ENCODE measurements at places on chromosomes 11 and 22.

DNA sequence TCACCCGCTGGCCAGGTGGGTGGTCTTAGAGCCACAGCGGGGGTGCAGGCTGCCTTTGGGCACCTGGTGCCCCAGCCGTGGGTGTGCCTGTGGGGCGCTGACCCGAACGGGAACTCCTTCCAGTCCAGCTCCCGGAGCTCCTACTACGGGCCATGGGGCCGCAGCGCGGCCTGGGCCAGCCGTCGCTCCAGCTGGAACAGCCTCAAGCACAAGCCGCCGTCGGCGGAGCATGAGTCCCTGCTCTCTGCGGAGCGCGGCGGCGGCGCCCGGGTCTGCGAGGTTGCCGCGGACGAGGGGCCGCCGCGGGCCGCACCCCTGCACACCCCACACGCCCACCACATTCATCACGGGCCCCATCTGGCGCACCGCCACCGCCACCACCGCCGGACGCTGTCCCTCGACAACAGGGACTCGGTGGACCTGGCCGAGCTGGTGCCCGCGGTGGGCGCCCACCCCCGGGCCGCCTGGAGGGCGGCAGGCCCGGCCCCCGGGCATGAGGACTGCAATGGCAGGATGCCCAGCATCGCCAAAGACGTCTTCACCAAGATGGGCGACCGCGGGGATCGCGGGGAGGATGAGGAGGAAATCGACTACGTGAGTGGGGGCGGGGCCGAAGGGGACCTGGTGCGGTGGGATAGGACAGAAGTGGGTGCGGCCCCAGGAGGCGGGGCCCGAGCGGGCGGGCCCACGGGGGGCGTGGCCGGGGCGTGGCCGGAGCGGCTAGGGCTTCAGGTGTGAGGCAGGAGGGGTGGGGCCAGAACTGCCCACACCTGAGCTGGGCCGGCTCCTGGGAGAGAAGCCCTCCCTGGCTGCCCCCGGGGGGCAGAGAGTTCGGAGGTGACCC, 91.5 kb downstream of the CACNA1I start:
- DNase-seq = no peak

GRCh38 chr11:126766440-126766839, 234.1 kb downstream of the KIRREL3 start:
- DNase-seq = no peak

GRCh38 chr11:22076271-22076930, 116.5 kb upstream of the ANO5 start:
- no peak for DNase-seq

DNA sequence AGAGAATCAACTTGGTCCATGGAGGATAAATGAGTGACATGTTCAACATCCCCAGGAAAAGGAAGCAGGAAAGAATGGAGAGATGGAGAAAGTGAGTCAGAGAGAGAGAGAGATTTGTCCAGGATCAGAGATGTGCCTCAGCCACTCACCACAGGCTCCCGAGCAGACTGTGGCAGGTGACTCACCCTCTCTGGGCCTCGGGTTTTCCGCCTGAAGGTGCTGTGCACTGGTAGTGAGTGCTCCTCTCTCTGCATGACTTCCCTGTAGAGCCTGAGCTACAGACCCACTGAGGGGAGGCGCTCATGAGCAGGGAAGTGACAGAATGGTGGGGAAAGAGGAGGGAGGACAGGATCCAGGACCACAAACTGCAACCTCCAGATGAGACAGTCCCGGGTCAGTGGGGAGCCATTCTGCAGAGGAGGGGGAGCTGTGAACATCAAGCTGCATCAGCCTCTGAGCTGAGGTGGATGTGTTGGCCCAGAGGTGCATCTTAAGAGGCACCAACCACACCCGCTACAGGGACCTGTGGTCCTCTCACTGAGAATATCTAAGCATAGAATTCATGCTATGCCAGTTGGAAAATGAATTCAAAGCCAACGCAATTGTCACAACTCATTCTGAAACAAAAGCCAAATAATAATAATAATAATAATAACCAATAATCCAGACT, 433.4 kb downstream of the BRD1 start:
- DNase-seq = no peak

- no peak for DNase-seq
Observed at GRCh38 chr11:44852952-44853351, 97.7 kb downstream of the TP53I11 start.

GRCh38 chr11:122617297-122617696, 38.2 kb upstream of the UBASH3B start:
- DNase-seq = no peak

GRCh38 chr11:28963187-28963586, 855.0 kb downstream of the METTL15 start:
- no peak for DNase-seq

GRCh38 chr11:60394666-60395380, 1.4 kb upstream of the MS4A14 start:
- DNase-seq = no peak

DNA sequence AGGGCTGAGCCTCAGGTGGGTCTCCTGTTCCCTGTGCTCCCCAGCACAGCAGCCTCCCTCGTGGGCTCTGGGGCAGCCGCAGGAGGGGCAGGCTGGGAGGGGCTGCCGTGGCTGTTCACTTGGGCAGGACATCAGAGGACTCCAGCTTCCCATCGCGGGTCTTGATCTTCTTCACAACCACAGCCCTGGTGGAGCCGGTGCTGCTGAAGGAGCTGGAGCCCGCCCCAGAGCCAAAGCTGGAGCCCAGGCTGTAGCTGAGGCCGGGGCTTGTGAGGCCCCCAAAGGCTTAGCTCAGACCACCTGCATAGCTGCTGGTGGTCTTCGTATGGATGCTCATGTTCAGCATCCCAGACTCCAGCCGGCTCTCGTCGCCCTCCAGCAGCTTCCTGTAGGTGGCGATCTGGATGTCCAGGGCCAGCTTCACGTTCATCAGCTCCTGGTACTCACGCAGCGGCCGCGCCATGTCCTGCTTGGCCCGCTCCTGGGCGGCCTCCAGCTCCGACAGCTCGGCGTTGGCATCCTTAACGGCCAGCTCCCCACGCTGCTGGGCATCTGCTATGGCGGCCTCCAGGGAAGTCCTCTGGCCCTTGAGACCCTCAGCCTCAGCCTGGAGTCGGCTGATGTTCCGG, 126.1 kb downstream of the NECTIN1 start:
- DNase-seq = no peak

- no peak for DNase-seq
Observed at GRCh38 chr11:32226480-32226879, 135.6 kb downstream of the RCN1 start.

GRCh38 chr22:41934284-41935014, 7.8 kb upstream of the TNFRSF13C start:
- DNase-seq = no peak

GRCh38 chr22:29867260-29867659, 15.7 kb upstream of the MTMR3 start:
- no peak for DNase-seq

DNA sequence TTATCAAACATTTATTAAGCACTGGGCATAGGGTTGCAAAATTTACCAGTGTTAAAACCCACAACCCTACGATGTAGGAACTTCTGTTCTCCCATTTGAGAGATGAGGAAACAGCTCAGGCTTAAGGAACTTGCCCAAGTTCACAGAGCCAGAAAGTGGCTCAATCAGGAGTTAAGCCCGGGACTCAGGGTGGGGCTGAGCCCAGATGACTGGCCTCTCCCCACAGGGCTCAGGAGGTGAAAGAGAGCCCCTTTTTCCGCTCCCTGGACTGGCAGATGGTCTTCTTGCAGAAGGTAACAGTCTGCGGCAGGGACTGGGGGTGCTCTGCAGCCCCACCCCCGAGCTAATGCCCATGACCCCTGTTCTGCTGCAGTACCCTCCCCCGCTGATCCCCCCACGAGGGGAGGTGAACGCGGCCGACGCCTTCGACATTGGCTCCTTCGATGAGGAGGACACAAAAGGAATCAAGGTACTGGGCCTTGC, 5.6 kb upstream of the ANKRD13D start:
- DNase-seq = no peak

DNA sequence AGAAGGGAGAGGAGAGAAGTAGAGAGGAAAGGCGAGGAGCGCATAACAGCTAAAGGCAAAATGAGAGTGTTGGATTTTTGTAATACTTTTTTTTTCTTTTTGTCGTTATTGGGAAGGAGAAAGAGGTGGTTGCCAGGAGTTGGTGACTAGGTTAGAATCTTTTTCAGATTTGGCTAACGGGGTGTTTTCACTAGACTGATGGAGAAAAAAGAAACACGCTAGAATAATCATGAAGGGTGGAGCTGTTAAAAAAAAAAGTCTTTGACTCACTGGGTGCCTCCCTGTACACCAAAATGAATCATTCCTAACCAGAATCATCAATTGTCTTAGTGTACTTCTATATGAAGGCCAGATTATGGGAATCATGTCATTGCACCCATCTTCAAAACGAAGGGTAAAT, 12.7 kb downstream of the BLID start:
- DNase-seq = no peak

GRCh38 chr11:34351687-34352469, 5.9 kb downstream of the ABTB2 start:
- DNase-seq = peak; percentile 40

DNA sequence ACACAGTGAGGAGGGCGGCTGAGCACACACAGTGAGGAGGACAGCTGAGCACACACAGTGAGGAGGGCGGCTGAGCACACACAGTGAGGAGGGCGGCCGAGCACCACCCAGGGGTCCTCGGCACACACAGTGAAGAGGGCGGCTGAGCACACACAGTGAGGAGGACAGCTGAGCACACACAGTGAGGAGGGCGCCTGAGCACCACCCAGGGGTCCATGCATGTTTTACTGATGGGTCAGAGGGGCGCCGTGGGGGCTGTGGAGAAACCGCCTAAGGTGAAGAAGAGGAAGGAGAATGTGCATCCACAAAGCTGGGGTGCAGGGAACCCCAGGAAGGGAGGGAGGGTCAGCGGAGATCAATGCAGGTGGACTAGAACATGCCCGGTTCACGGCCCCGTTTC, 461.8 kb downstream of the BRD1 start:
- no peak for DNase-seq

DNA sequence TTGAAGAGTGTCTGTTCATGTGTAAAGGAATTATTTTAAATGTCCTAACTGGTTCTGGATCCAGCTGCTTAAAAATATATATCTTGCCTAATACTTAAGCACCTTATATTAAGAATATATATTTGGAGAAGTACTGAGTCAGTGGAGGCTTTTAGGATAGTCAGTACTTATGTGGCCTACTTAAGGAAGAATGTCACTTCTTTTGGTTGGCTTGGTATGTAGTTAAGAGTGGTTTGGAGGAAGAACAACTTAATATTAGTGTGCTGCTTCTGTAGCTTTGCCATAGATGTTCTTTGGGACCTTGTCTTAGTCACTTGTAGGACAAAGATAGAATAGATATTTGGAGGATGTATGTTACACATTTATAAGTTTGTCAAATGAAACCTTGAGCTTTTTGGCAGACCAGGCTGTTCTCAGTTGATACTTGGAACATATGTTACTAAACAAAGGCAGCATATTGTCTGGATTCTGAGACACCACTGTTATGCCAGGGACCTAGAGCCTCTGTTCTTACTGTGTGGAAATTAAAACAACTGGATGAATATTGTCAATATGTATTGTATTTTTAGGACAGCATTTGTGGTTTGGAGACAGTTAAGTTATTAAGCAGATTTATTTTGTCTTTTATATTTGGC, 4.9 kb downstream of the HIPK3 start:
- no peak for DNase-seq

GRCh38 chr11:60182541-60183330, at the start of gene MS4A6A:
MS4A6A (minus strand) TSS chr11:60183083; CDS start chr11:60181727, 1,356 bp downstream.
- DNase-seq = no peak

DNA sequence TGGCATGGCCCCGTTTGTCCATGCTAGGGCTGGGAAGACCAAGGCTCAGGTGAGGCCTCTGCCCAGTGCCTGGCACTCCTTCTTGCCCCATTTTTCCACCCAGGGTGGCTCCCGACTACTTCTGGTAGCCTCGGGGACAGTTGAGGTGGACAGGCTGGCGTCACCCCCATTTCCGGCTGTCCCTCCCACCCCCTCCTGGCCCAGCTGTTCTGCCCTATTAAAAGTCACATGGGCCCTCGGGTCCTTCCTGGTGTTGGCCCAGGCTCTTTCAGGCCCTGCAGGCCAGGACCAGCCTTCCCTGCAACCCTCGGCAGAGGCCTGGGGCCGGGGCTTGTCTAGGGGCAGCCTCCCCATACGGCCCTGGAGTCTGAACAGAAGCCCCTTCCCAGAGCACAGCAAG, 9.5 kb downstream of the CD81 start:
- DNase-seq = no peak

GRCh38 chr11:112229746-112230433, 3.7 kb downstream of the PTS start:
- no peak for DNase-seq

DNA sequence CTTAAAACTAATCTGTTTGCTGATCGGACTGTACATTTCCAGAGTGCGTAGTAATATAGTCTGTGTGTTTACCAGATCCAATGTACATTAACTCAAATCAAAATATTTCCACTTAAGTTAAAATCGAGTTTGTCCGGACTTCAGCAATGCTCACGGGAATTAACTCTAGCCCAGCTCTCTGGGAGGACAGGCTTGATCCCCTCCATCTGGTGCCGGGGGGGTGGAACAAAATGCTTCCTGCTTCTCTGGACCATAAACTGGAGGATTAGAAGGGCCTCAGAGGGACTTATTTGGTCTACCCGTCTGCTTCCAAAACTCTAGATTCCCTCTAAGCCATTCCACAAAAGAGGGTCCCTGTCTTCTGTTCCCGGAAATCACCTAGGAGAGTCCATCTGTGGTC, 511.2 kb downstream of the BUD13 start:
- DNase-seq = no peak

DNA sequence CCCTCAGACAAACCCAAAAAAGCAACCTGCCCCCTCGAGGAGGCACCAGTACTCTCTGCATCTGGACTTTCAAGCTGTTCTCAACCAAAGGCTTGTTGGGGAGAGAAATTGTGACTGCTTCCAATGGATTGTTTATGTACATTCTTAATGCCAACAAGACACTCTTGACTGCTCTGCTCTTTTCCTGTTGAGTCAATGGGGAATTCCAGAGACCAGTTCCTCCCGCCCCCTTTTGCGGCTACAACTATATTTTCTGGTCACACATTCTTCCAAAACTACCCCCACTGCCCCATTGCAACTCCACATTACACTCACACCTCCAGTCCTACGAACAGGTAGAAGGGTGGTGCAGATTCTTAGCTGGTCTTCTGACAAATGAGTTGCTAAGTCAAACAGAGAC, 187.0 kb downstream of the DSCAML1 start:
- peak; percentile 21 for DNase-seq

- no peak for DNase-seq
Observed at GRCh38 chr11:79237703-79238102, 203.1 kb downstream of the TENM4 start.

GRCh38 chr11:45320371-45320770, 34.2 kb upstream of the SYT13 start:
- no peak for DNase-seq

- no peak for DNase-seq
Observed at GRCh38 chr22:47515384-47516125, 753.1 kb downstream of the TBC1D22A start.

DNA sequence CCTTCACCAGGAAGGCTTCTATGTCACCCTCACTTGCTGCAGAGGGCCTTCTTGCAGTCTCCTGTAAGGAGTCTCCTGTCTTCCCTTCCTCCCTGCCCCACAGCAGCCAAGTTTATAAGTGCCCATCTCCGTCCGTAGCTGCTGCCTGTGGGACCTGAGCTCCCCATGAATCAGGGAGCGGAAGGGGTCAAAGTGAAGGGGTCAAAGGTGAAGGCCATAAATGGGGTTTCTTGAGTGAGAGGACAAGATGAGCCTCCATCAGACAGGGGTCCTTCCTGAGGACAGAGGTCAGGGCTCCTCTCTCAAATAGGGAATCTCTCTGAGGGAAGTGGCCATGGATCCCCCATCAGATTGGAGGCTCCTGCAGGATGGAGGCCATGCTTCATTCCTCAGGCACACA, 44.4 kb downstream of the ARRB1 start:
- no peak for DNase-seq
